Left lung (tissue), 14 donors: ENCODE measurements at places on chromosomes 3 and 15. TPM values are rescaled to one million over a fixed set of nuclear protein-coding genes. Genes with fewer than 3 reads are reported as not detected.

DNA sequence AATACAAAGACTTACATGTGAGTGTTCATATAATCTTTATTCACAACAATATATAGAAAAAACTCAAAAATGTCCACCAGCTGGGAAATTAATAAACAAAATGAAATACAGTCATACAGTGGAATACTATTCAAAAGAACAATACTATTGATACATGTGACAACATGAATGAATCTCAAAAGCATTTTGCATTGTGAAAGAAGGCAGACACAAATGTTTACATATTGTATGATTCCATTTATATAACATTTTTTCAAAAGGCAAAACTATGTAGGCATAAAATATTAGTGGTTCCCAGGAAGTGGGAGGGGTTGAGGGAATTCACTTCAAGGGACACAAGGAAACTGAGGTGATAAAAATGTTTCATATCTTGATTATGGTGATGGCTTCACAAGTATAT lies 303.2 kb downstream of the CTNNB1 start:
- DNase-seq = no peak
- H3K4me3 ChIP-seq = no peak overlapping the region
- H3K27ac ChIP-seq = no peak overlapping the region
- H3K27me3 ChIP-seq = no peaks in the 10 kb centered on the region

DNA sequence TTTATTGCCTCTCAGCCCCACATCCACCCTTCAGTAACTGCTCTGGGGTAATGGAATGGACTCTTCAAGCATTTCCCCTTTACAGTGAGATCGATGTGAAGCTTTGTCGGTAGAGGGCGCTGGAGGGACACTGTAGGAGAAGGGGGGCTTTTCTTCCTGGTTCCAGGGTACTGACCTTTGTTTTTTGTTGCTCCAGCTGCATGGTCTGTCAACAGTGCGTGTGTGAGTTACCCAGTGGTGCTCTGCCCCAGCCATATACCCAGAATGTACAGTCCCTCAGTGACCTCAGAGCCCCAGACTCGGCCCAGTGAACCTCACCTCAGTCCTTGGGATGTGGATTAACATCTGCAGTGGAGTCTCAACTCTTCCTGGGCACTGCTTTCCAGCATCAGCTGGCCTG lies 180.3 kb upstream of the TSC22D2 start:
- H3K27ac ChIP-seq = no peak overlapping the region
- H3K4me3 ChIP-seq = no peak overlapping the region
- no peaks in the 10 kb centered on the region for H3K27me3 ChIP-seq
- H3K36me3 ChIP-seq = no peaks in the 10 kb centered on the region

DNA sequence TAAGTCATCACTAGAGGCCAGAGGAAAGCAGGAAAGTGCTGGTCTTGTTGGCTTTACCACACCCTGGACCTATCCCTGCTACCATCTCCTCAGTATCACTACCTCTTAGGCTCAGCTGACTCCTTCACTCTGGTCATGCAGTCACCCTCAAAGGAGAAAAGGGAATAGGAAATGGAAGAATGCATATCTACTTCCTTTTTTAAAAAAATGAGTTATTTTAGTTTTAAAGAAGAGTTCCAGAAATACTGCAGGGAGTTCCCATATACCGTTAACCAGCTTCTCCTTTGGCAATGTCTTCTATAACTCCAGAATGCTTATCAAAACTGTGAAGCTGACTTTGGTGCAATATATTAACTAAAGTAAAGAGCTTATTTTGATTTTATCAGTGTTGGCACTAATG lies 688.6 kb downstream of the DIPK2A start:
- no peak for DNase-seq
- H3K36me3 ChIP-seq = no peaks in the 10 kb centered on the region
- H3K4me3 ChIP-seq = no peak overlapping the region
- H3K27ac ChIP-seq = no peak overlapping the region

DNA sequence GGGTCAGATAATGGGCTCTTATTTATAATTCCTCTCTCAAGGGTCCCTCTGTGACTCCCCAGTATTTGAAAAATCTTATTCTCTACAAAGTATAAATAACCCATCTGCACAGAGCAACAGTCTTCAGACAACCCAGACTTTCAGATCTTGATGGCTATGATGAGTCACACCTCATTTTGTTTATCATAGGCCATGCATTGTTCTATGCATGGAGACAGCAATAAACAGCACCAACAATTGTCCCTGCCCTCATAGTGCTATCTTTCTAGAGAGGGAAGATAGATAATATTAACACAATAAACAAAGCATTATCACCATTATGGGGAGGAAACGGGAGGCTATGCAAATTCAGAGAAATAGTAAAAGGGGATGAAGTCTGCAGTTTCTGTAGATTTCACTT lies 13.4 kb downstream of the FHIT start:
- no peaks in the 10 kb centered on the region for H3K4me1 ChIP-seq
- no peaks in the 10 kb centered on the region for H3K36me3 ChIP-seq
- no peak overlapping the region for H3K27ac ChIP-seq
- H3K4me3 ChIP-seq = no peak overlapping the region

CYP1A2 gene
- polyA plus RNA-seq = 0.24 TPM

DNA sequence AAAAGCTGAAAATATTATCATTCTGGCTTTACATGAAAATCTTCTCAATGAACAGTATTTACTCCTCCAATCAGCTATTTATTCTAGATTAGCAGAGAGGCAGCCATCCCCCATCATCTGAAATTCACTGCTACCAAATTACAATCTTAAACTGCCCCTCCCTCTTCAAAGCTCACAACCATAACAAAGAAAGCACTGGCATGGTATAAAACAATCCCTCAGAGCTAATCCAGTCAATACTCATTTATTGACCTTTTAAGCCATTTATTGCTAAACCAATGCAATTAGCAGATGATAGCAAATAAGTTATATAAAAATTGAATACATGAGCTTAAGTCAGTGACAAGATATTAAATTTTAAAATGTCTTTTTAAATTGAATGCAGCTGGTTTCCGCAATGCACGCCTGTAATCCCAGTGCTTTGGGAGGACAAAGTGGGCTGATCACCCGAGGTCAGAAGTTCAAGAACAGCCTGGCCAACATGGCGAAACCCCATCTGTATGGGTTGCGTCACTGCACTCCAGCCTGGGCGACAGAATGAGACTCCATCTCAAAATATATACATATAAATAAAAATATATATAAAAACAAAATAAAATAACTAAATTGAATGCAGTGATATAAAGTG lies 12.1 kb downstream of the SLC4A7 start:
- no peak overlapping the region for H3K4me3 ChIP-seq
- no peaks in the 10 kb centered on the region for H3K27me3 ChIP-seq
- no peak for DNase-seq
- peaks cover 5% of the 10 kb centered on the region for H3K4me1 ChIP-seq
- no peak overlapping the region for H3K27ac ChIP-seq
- no peaks in the 10 kb centered on the region for H3K36me3 ChIP-seq

PP2D1 gene
- polyA plus RNA-seq = 1.2 TPM
